Renal cortical epithelial cell (primary cell): ENCODE measurements at places on chromosomes 5 and 9.
A peak's percentile ranks its signal among the peaks of the same experiment; 100 is the strongest.

GRCh38 chr5:54756796-54757402 lies 228.5 kb downstream of the ESM1 start:
- no peak for DNase-seq

DNA sequence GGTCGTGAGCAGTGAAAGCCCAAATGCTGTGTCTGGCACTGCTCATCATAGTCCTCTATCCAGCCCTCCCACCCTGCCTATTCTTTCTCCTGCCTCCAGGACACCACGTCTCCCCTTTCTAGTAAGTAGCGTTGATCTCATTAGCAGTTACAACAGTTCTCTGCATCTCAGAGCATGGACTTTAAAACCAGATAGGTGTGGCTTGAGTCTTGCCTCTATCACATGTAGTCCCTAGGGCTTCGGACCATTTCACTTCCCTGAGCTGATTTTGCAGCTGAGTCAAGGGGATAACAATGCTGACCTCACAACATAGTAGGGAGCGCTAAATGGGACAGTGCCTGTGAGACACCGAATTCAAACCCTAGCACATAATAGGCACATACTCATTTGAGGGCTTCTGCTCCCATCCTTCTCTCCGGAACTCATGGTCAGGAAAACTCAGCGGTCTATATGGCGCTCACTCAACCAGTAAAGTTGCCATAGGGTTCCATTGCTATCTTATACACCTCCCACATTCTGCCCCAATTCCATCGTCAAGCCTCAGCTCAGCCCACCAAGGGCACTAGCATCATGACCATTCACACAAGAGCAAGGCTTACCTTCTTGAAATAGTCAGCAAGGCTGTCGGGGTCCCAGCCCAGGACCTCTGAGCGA lies 515 bp downstream of the LCP2 start:
- DNase-seq = no peak

DNA sequence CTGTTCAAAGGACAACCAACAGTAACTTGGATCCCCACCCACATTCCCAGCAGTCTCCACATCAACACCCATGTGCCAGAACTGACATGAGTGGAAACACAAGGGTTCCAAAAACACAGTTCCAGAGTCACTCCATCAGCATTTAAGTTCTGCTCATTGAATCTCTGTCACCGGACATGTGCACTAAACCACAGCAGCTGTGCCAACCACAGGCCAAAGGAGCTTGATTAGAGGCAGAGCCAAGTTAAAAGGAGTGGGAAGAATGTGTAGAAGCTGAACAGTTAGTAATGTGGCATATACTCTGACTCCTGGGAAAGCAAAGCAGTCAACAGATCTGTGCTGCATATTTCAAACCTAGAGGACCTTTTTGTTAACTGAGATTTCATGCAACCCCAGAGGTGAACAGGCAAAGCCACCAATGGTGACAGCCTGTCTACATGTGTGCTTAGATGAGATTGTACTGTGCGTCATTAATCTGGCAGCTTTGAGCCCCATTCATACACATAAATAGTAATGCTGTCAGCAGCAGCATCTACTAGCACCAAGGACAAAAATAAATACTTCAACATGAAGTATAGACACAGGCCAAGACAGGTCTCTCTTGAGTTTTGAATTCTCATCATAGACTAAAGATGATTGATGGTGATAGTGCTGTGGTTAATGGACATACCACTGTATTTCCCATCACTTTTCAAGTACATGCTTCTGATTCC lies 16.4 kb upstream of the FST start:
- no peak for DNase-seq

- peak; percentile 90 for DNase-seq
These were observed 39.7 kb upstream of the POC5 start for GRCh38 chr5:75756981-75757380.

GRCh38 chr9:72817413-72817812 lies 135.4 kb downstream of the ALDH1A1 start:
- no peak for DNase-seq

- peak; percentile 2 for DNase-seq
These were observed 145.3 kb upstream of the SMARCA2 start for GRCh38 chr9:1869843-1870242.

- DNase-seq = peak; percentile 80
These were observed 48.0 kb upstream of the POU5F2 start for GRCh38 chr5:93789173-93790067.

GRCh38 chr9:134061688-134062371 lies 6.0 kb downstream of the BRD3 start:
- DNase-seq = no peak

- no peak for DNase-seq
These were observed 159.0 kb upstream of the OR13F1 start for GRCh38 chr9:104345061-104345460.

DNA sequence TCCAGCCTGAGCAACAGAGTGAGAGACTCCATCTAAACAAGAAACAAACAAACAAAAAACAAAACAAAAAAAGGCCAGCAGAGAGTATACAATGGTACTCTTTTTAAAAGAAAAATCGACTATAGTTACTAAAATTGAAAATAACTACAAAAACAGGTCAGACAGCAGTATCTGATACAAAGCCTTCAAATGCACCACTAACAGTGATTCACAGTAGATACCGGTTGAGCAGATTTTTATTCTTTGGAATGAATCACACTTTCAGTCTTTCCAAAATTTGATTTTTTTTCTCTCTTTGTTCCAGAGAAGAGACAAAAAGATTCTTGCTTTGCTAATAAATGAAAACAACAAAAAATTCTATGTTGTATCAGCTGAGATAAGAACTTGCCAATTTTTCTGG lies 36.9 kb downstream of the ROR2 start:
- no peak for DNase-seq

GRCh38 chr9:10753474-10753873 lies 140.7 kb upstream of the PTPRD start:
- no peak for DNase-seq

GRCh38 chr9:131138676-131139075 lies 13.3 kb downstream of the NUP214 start:
- DNase-seq = no peak

- DNase-seq = no peak
These were observed 14.0 kb upstream of the CFAP95 start for GRCh38 chr9:69806627-69807026.

DNA sequence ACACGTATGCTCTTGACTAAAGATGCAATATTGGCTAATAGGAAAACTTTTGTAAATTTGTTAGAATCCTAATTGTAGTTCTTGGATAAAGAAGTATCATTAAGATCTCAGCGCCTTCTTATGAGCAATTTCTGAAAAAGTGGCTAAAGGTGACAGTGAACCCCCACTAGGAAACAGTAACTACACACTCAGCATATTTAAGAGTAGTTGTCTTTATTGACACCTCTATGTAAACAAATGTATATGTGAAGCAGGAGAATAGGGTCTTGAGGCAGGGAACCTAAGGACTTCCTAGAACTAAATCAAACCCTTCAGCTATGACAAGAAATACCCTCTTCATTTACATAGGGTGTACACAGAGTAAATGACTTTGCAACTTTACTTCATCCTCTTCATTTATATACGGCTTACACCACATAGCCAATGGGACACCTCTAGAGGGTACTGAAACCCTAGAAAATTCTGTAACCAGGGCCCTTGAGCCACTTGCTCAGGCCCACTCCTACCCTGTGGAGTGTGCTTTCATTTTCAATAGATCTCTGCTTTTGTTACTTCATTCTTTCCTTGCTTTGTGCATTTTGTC lies 2.8 kb downstream of the NIPSNAP3A start:
- DNase-seq = no peak

- no peak for DNase-seq
These were observed 5.0 kb downstream of the NCBP1 start for GRCh38 chr9:97638666-97639065.

- no peak for DNase-seq
These were observed 4.0 kb downstream of the LCN2 start for GRCh38 chr9:128153060-128153946.

DNA sequence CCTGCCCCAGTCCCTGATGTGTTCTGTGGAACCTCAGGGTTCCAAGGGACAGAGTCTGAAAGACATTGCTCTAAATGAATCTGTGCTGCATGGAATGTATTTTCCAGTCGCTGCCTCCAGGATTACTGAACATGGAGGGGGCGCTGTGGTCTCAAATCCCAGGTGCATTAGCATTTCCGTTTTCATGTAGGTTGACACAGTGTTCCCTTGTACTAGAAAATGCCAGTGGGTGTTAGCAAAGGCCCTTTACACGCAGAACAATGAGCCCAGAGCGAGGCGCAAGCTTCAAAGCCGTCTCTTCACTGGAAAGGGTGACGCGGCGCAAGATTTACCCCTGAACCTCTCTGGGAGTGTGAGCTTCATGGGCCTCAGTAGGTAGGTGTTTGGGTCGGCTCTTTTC lies 308.3 kb downstream of the SLIT3 start:
- no peak for DNase-seq

GRCh38 chr5:44332285-44332971 lies 56.8 kb downstream of the FGF10 start:
- DNase-seq = peak; percentile 46

- peak; percentile 41 for DNase-seq
These were observed 3.0 kb downstream of the GRK6 start for GRCh38 chr5:177429248-177430040.

DNA sequence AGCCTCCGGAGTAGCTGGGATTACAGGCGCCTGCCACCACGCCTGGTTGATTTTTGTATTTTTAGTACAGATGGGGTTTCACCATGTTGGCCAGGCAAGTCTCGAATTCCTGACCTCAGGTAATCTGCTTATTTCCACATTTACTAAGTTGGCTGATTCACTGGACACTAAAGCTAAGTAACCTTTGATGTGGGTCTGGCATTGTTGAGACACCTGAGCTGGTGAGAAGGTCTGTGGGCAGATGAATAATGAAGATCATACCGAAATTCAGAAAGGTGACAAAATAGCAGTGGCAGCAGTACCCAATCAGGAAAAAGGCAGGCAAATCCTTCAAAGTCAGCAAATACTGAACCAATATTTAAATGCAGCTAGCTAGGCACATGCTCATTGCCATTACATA lies 210.6 kb upstream of the ZNF608 start:
- DNase-seq = no peak

GRCh38 chr5:168842571-168843205 lies 263.5 kb upstream of the PANK3 start:
- no peak for DNase-seq

- no peak for DNase-seq
These were observed 204.9 kb upstream of the TARS1 start for GRCh38 chr5:33235824-33236223.

DNA sequence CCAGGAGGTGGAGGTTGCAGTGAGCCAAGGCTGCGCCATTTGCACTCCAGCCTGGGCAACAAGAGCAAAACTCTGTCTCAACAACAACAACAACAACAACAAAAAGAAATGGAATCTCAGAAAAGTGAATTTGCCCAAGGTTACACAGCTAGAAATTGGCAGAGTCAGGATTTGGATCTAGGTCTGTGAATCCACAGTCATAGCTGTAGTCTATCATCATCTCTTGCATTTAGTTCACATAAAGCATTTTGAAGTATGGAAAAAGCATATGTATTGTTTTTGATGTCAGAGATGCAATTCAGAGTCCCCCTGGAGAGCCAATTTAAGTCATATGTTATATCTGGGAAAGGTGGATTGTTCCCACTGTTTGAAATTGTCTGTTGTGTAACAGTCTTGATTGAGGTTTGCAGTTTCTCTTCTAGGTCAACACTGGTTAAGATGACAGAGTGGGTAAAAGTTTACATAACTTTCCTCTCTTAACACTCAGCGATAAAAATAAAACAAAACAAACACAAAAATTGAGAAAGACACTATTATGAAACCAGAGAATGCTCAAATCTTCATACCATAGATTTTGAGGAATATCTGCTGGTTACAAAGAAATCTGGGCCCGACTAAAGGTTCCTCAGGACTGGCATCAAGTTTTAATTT lies 21.5 kb upstream of the GPR21 start:
- DNase-seq = no peak

- no peak for DNase-seq
These were observed 3.4 kb downstream of the ST8SIA4 start for GRCh38 chr5:100899675-100900074.
